BJ (cell line): ENCODE measurements at places on chromosomes 2 and 18. TPM values are rescaled to one million over a fixed set of nuclear protein-coding genes. Genes with fewer than 3 reads are reported as not detected.

GRCh38 chr2:11661891-11662435 is 8.0 kb downstream of the NTSR2 start:
- no peak for DNase-seq

DNA sequence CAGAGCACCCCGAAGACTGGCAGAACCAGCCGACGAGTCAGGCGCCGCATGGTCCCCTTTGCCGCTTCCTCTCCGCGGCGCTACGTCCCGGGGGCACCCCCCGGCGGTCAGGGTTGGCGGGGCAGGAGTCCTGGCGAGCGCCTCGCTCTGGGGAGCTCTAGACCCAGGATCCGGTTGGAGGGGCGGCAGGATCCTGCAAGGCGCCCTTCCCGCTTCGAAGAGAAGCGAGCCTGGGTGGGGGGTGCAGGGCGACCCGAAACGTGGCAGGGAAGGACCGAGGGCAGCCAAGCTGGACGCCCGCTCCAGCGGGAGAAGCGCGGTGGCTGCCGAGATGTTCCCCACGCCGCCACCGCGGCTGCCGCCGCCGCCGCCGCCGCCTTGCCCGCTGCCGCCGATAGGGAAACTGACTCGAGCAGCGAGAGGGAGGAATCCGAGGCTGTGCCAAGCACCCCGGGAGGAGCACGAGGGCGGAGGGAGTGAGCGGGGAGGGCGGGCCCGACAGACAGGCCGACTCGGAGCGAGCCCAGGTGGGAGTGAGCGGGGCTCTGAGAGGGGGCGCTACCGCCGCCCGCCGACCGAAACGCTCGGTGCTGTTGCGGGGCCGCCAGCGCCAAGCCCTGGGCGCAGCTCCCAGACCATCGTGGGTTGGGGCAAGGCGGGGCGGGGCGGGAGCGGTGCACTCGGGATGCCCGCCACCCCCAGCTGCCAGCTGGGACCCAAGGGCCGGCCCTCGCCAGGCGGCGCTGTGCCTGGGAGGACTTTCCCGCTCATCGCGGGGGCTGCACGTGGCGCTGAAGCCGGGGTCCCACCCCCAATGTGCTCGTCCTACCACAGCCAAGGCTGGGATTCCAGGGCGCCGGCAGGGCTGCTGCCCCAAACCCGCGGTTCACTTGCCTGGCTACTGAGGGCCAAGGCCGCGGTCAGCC is at the start of gene GALNT14:
GALNT14 (minus strand) TSS at position 404 of the 926 bp plus-strand sequence; CDS start at position 50, 354 bp downstream.
- DNase-seq = no peak

DNA sequence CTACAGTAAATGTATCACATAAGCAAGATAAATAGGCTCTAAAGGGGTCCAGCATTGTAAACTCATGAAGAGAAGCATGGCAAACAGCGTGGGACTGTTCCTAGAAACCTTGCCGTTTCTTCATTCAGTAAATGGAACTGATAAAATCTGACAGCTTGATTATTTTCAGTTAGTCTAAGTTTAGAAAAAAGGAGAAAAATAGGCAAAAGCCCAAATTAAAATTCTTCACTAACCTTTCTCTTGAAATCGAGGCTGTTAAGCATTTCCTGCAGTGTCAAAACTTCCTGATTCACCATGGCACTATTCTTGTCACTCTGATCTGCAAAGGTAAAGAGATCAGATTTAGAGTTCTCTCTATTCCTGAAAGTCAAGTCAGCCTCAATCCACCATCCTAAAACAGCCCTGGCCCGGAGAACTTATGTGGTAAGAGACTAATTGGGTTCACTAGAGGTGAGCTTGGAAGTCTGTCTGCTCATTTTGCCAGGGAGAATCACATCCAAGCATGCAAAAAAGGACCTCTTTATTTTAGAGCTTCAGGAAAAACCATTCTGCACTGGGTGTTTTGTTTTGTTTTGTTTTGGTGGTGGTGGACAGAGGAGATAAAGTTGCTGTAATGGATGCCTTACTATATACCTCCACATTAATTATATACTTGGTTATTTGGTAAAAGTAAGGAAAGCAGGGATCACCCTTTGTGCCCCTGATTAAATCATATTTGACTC is 52.4 kb upstream of the STAT1 start:
- DNase-seq = no peak

- no peak for DNase-seq
Measured at GRCh38 chr2:176865336-176865735, 347.3 kb upstream of the HNRNPA3 start.

Gene CRACDL
- polyA plus RNA-seq = not detected in 2 replicates

Gene FAM124B
- polyA plus RNA-seq = 0.04 TPM in 1 of 2 replicates, not detected in the other

Gene RTKN
- polyA plus RNA-seq = 8.3 and 12.4 TPM in 2 replicates
